Type B pancreatic cell (in vitro differentiated cells): ENCODE measurements at places on chromosomes 6 and 20. TPM values are rescaled to one million over a fixed set of nuclear protein-coding genes. Genes with fewer than 3 reads are reported as not detected.

The CPXM1 gene
- 6.6 and 106 TPM in 2 replicates for total RNA-seq

The DOK5 gene
- total RNA-seq: 2.2 and 26.9 TPM in 2 replicates

The PPP1R14C gene
- 12.6 and 19.2 TPM in 2 replicates for total RNA-seq

The MAK gene
- total RNA-seq: 0.43 and 1.6 TPM in 2 replicates

The FAM83C gene
- total RNA-seq: not detected in 2 replicates

- peak; percentile 72 for DNase-seq
Observed at GRCh38 chr20:1802385-1803060, 92.7 kb upstream of the SIRPA start.

GRCh38 chr6:108780784-108781183 lies 67.4 kb upstream of the ARMC2 start:
- no peak for DNase-seq

DNA sequence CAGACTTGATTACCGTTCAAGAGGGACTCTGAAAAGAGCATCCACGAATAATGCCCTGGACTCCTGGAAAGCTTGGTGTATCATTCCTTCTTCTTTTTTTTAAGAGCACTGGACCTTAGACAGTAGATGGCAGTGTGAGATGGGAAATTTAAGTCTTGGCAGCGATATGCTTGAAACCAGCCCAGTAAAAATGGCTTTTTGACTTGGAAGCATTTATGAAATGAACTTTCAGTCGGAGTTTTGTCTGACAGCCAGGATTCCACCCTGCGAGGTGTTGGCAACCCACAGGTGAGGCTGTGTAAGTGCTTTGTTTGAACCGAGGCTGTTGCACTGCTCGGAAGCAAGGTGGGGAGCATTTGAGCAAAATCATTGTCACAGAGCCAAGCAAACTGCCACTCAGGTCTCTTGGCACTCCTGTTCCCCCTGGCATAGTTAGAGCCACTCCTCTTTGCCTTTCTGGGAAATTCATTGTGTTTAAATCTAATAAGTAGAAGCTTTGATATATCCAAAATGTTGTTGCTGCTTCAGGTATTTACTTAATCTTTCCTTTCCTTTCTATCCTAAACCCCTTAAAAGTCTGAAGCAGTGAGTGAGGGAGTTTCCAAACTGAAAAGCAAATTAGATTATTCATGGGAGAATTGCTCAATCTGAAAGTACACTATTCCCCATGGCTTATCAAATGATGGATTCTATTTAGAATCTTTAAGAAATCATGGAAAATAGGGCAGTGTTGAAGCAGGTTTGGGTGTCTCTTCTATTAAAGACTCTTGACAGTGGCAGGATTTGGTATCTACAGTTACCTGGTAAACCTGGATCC lies 272.8 kb upstream of the SLC35B3 start:
- no peak for DNase-seq

GRCh38 chr6:35164277-35164676 lies 23.1 kb upstream of the TCP11 start:
- DNase-seq: no peak

DNA sequence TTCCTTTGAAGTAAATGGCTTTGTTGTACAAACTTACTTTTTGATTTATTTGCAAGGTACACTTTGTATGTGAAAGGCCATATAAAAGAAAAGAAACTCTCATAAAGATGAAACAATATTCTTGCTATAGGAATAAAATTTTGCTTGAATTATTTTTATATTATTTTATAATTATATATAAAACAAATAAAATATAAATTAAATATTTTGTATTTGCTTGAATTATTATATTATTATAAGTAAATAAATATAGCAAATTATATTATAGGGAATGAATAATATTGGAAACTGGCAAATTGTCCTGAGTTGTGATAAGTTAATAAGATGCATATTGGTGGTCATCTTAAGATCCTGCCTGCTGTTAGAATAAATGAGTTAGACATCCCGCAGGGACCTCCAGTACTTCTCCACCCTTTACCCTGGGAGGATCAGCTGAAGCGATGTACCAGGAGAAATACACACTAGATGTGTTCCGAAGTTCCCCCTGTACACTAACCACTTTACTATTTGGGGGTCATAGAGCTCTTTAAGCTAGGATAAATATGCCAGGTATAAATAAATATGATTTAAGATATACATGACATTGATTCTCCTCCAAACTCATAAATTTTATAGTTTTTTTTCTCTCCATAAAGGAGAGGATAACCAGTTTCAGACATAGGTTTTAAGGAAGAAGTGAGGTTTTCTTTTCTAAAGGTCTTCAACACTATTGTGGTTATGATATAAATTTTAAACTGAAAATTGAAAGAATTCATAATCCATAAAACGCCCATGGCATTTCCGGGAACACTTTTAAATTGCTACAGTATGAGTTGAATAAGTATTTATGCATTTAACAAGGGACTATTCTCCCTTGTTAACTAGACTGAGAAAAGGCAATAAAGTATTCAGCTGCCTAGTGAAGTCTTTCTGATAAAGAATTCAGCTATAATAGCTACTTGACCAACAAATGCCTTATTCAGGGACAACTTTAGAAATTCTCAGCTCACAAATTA lies 486.3 kb upstream of the MARCKS start:
- DNase-seq: no peak

DNA sequence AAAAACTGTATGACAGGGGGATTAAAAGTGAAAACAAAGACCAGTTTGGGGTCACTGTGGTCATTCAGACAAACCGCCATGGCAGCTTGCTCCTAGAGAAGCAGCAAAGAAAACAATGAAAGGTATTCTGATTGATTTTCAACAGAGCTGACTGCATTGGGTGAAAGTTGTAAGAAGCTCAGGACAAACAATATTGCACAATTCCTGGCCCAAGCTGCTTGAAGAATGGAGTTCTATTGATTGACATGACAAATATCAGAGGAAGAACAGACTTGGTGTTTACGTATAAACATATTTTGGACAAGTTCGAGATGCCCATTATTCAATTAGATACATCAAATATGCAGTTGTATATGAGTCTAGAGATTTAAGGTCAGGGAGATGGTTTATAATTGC lies 62.0 kb downstream of the TRIM38 start:
- DNase-seq: no peak

DNA sequence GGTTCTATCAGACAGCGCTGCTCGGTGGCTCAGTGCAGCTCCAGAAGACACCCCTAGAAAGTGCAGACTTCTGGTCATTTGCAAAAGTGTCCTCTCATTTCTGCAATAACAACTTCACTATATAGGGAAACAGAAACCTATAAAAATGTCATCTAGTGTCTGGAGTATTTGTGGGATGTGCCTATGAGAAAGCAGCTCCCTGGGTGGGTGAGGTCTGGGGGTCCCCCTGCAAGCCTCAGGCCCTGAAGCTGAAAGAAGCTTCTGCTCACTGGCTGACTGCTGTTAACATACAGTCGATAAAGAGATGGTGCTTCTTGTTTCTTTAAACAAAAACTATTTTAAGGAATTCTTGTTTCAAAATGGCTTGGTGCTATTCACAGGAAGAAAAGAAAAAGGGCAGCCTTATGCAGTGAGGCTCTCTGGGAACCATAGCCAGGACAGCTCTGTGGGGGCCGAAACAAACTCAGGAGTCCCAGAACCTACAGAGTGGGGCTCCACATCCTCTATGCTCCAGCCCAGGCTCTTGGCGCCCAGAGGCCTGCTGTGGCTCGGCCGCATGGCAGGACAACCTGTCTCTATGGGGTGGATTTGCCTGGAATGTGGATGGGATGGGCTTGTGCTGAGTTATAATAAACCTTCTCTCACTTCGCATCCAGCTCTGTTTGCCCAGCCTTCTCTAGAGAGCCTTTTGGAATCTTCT lies 109.7 kb downstream of the BANF2 start:
- DNase-seq: no peak

- DNase-seq: no peak
Observed at GRCh38 chr6:4280707-4281106, 145.3 kb upstream of the ECI2 start.

DNA sequence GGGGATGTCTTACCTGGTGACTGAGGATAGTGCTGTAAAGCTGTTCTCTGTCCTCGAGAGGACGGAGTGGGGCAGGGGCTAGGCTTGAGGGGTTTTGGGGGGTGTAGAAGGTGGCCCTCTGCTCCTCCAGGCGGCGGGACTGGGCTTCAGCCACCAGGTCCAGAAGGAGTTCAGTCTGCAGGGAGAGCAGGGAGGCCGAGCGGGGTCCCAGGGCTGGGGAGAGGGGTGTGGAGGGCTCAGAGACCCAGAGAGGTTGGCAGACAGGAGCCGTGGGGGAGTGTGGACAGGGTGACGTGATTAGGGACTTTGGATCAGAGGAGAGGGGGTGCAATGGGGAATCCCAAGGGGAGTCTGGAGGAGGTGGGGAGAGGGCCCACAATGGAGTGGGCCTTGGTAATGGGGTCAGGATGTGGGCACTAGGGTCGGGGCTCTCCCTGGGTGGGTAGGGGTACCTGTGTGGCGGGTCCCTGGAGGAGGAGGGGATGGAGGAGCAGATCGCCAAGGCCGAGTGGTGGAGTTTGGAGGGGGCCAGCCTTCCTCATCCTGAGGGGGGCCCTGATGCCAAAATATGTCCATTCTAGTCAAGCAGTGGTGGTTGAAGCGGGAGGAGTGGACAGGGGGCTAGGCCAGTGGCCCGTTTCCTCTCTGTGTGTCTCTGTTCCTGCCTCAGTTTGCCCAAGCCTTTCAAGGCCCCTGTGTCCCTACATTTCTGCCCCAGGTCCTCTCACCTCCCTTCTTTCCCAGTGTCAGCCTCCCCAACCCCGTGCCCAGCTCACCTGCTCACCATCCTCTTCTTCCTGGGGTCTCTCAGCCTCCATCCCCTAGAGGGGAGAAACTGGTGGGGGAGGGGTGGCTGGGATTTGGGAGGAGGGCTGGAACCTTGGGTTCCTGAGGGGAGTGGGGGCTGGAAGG lies 491 bp downstream of the GPSM3 start:
- peak; percentile 68 for DNase-seq

DNA sequence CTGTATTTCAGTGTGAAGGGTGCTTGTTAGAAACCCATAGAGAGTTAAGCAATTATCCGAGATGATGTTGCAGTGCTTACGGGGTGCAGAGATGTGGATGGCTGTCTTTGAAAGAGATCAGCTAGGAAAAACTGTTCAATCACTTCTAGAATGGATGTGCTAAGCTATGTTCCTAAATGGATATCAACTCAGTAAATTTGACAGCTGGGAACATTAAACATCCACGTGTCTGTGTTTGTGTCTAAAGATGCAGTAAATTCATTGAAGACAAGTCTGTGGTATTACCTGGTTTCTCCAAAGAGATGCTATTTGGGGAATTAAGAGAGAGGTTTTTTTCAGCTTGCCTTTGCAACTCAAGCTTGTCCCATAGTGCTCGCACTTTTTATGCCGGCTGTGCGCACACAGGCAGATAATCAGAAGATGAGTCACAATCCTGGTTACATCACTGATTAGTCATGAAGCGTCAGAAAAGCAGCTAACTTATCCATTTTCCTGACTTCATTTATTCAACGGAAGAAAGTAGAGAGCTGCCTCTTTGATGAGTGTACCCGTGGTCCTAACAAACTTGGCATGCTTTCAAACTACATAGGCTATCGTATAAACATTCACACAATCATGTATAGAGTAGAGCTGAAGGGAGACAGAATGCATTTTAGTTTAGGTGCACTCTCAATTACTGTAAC lies 691.7 kb upstream of the SLC35B3 start:
- no peak for DNase-seq

DNA sequence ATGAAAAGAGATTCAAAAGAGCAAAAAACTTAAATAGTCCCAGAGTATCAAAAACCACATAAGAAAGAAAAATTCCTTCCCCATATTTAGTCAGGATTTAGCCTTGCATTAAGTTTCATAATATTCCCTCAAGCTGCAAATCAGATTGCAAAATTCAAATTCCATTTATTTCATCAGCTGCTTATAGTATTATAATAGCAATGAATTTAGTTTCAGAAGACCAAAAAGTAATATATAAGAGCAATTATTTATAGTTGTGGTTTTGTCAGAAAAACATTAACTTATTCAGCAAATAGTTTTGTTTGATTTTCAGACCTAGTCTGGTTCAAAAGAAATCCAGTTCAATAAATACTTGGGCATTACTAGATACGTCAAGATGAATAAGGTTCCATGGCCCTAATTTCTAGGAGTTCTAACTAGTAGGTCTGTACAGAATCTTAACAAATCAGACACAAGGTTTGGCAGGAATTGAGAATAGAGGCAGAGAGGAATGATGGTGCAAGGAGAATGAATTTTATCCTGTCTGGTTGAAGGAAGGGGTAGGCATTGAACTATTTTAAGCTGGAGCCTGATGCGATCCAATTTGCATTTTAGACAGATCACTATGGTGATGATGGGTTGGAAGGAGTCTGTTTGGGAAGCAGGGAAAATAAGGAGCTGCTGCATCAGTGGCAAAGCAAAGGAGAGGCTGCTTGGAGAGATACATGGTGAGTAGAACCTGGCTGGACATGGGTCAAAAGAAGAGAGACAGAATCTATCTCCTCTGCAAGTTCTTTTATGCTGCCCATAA lies 163.9 kb upstream of the STXBP5 start:
- no peak for DNase-seq

DNA sequence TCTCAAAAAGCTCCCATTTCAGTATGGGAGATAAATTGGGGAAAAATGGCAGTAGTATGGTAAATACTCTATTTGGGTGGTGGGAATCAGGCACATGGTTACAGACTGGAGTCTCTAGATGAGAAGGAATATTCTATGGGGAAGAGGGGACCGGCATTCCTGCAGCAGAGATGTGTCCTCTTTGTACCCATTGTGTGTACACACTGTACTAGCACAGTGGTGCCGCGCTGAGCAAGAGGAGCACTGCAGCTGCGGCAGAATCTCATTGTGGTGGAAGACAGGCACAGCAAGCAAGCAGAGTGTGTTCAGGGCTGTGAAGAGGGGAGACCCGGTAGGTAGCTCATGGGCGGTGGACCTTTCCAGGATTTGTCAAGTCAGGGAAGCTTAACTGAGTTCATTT lies 13.0 kb downstream of the AFDN start:
- no peak for DNase-seq

- no peak for DNase-seq
Observed at GRCh38 chr6:33445119-33445603, 9.2 kb upstream of the ZBTB9 start.

DNA sequence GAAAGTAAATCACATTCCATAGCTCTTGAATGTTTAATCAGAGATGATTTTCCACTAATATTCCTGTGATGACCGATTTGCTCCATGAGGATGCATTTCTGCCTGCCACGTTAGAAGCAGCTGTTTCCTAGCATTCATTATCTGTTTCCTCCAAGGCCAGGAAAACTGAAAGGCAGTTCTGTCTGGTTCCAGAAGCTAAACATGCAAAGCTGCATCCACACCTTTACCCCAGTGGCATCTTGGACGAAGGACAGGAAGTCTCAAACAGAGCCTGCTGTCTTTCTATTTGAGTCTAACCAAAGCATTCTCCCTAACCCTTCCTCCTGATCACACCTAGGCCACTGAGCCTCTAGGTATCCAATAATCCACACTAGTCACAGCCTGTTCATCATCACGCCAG lies 27.6 kb downstream of the CNKSR3 start:
- DNase-seq: no peak

DNA sequence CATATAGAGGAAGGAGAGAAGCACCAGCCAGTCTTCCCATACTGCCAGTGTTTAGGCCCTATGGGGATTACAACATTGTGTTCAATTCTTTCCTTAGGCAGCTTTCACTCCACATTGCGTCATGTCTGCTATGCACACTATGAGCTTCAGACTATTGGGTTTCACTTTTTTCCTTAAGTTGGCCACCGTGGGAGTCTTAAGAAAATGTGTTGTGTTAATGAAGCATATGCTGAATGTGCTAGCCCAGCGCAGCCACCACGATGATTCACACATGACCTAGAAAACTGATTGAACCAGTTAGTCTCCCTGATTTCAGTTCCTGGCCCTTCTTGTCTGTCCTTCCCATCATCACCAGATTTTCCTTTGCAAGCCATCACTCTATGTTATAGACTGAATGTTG lies 21.5 kb downstream of the TUBB2B start:
- DNase-seq: no peak

GRCh38 chr6:11315743-11316437 lies 83.4 kb upstream of the NEDD9 start:
- DNase-seq: no peak
